ENCODE measurements at places on chromosomes 6 and 20. TPM values are rescaled to one million over a fixed set of nuclear protein-coding genes. Genes with fewer than 3 reads are reported as not detected.

The SYNDIG1 gene
- not detected for total RNA-seq

The GSTA2 gene
- total RNA-seq = not detected

The RNF144B gene
- 1.3 TPM for total RNA-seq

The GMEB2 gene
- 9.2 TPM for total RNA-seq

The RSPH4A gene
- total RNA-seq = not detected

The NOTCH4 gene
- total RNA-seq = 2.0 TPM

The TGM2 gene
- total RNA-seq = 38.3 TPM

The FANCE gene
- 13.7 TPM for total RNA-seq

The ZSCAN23 gene
- total RNA-seq = 1.5 TPM

The PDE7B gene
- total RNA-seq = 5.6 TPM

The SSTR4 gene
- not detected for total RNA-seq

The OTOR gene
- total RNA-seq = not detected

The SPATS1 gene
- not detected for total RNA-seq

The C20orf173 gene
- not detected for total RNA-seq

The KIF13A gene
- 14.7 TPM for total RNA-seq
